ENCODE measurements at places on chromosomes 2 and 18.

GRCh38 chr2:184555352-184555751 is 43.0 kb upstream of the ZNF804A start:
- no peak for DNase-seq

DNA sequence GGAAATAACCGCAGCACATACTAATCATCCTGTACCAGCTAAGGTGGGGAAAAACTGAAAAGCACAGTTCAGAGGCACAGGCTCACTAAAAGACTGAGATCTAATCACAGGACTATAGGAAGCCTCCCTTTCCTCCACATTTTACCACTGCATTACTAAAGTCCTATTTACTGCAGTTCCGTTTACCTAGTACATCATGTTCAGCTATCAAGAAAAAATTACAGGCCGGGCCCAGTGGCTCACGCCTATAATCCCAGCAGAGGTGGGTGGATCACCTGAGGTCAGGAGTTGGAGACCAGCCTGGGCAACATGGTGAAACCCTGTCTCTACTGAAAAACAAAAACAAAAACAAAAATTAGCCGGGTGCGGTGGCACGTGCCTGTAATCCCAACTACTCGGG is 11.0 kb upstream of the NBEAL1 start:
- DNase-seq = no peak

- DNase-seq = no peak
Measured at GRCh38 chr2:119645173-119645855, 33.7 kb upstream of the TMEM177 start.

GRCh38 chr18:13235421-13235831 is 16.9 kb downstream of the LDLRAD4 start:
- peak; percentile 5 for DNase-seq

DNA sequence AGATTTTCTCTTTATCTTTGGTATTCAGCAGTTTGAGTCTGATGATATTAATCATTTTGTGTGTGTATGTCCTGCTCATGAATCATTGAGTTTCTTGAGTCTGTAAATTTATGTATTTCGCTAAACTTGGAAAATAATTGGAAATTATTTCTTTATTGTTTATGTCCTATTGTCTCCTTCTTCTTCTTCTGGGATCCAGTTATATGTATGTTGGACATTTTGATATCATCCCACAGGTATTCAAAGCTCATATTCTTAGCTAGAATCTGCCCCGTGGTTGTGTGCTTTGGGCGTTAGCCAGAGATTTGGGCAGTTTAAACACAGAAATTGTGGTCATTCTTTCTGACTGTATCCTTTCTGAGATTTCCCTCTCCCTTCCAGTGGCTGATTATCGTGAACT is 243.0 kb upstream of the SPRED2 start:
- DNase-seq = no peak

GRCh38 chr18:46335534-46336101 is 231.4 kb downstream of the HAUS1 start:
- DNase-seq = no peak

DNA sequence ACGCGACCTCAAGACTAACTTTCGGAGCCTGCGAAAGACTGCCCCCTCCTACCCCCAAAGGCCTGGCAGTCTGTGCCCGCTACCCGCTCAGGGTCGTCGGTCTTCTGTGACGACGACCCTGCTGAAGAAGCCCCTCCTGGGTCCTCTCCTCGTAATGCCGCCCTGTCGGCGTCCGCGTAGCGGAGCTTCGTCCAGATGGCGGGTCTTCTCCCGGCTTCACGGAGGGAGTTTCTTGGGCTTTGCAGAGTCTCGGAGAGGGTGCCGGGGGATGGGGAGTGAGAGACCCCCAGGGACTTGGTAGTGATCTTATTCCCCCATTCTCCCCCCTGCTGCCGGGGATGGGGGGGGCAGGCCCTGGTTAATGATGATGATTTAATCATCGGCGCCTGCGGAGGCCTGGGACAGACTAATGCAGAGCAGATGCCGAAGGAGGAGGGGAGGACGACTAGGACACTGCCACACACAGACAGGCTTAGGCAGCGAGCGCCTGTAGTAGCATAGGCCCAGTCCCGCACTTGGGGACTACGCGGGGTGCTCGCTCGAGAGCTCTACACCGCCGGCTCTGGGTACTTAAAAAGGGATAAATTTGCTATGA is 528 bp upstream of the PCGF1 start:
- DNase-seq = peak; percentile 24

- peak; percentile 51 for DNase-seq
Measured at GRCh38 chr2:227816507-227817294, 3.1 kb downstream of the CCL20 start.

- DNase-seq = no peak
Measured at GRCh38 chr2:72028351-72028995, 119.2 kb downstream of the CYP26B1 start.

DNA sequence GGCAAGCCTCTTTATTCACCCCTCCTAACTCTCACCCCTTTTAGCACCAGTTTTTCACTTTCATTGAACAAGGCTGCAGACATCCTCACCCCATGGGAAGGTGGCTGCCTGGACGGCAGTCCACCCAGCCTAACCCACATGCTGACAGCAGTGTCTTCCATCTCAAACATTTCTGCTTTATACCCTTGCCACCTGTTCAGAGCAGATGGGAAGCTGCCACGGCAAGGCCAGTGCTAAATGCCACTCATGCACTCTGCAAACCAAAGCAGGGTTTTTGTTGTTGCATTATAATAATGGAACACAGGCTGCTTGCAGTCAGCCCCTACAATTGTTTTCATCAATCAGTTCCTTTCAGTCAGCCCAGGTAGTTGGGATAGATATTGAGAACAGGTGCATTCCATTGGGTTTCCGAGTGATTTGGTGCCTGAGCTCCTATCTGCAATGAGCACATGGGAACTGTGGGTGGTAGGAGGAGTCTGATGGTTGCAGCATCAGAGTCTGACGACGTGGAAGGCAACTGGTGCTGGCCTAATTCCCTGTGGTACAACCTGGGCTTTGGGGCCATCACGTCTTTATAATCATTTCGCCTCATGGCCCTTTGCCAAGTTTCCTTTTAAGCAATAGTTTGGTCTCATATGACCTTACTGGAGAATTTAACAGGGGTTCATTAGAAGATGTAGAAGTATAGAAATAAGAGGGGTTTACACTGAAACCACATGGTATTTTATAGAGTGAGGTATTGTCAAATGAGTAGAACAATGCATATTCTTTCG is 252.5 kb upstream of the SP5 start:
- peak; percentile 14 for DNase-seq

DNA sequence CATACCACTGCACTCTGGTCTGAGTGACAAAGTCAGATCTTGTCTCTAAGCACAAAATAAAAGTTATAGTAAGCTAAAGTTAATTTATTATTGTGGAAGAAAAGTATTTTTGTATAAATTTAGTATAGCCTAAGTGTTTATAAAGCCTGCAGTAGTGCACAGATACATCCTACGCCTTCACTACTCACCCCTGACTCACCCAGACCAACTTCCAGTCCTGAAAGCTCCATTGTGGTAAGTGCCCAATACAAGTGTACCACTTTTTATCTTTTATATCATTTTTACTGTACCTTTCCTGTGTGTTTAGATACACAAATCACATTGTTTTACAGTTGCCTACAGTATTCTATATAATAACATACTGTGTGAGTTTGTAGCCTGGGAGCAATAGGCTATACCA is 57.5 kb downstream of the UBE2E3 start:
- DNase-seq = peak; percentile 30

DNA sequence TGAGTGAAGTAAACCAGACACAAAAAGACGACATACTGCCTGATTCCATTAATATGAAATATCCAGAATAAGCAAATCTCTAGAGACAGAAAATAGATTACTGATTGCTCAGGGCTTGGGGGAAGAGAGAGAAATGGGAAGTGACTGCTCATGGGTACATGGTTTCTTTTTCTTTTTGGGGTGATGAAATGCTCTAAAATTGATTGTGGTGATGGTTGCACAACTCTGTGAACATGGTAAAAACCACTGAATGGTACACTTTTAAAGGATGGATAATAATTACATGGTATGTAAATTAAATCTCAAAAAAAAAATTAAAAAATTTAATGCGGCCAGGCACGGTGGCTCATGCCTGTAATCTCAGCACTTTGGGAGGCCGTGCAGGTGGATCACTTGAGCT is 39.3 kb downstream of the RPL31 start:
- no peak for DNase-seq

DNA sequence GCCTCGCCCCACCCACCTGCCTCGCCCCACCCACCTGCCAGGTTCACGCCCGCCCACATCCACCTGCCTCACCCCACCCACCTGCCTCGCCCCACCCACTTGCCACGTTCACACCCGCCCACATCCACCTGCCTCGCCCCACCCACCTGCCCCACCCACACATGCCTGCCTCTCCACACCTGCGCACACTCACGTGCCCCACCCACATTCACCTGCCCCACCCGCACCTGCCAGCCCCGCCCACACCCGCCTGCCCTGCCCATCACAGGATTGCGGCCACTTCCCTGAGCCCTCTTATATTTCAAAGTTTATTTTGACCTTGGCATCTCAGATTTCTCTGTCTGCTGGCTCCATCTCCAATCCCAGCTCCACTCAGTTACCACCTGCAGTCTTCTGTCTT is 217.5 kb upstream of the SOX11 start:
- DNase-seq = no peak

GRCh38 chr18:7512348-7512747 is 54.8 kb upstream of the PTPRM start:
- no peak for DNase-seq

DNA sequence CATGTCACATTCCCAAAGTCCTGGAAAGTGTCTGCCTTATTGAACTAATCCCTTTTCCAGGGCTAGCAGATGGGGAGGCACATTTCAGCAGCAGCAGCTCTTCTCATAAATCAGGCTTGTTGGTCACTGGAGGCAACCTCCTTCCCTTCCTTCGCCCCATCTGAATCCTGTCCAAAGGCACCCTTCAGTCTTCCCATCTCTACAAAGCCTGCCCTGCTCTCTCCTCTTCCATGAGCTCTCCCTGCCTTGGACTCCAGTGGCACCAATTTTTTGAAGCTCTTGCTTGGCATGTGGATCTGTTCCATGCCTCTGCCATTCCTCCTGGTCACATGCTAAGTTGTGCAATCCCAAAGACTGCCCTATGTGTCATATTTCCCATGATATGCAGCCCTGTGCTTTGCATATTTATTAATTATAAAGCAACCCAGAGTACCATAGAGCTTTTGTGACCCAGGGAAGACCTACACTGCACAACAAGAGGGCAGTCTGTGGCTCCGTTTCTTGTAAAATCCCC is 70.3 kb downstream of the ANTXR1 start:
- DNase-seq = peak; percentile 76

DNA sequence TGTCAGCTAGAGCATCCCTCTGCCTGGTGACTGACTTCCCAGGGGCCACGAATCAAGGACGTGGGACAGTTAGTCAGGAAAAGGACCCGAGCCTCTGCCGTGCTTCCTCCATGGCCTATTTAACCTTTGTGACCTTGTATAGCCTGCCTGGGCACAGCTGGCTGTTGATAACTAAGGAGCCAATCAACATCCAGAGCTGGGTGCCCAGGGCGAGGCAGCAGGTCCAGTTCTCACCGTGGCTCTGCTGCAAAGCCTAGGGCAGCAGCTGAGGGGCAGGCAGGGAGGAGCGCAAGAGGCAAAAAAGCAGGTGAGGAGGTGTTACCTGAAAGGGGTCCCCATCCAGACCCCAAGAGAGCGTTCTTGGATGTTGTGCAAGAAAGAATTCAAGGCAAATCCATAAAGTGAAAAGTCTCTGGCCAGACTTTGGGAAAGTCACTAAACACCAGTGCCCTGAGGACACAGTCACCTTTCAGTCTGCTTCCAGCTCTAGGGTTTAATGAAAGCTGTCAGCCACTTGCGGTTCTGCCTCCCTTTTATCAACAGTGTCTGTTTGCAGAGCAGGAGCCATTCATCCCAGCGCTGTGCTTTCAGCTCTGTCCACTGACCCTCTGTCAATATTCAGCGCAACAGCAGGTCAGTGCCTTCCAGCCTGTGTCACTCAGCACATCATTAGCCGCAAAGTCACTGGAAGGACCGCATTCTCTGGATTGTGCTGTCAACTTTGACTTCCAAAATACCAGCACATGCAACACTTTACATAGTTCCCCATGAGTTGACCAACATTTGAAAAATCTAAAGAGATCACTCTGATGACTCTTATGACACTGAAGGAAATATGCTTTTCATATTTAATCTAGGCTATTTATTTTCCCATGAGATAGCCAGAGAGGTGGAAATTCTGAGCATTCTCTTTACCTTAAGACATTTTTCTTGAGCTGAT is 38.6 kb upstream of the ASAP2 start:
- no peak for DNase-seq

GRCh38 chr18:42069036-42069435 is 114.0 kb downstream of the PIK3C3 start:
- DNase-seq = no peak

GRCh38 chr18:944440-944839 is 39.8 kb downstream of the ADCYAP1 start:
- peak; percentile 73 for DNase-seq

GRCh38 chr2:126898636-126899035 is at the start of gene TEX51:
Gene TEX51 (plus strand): TSS chr2:126898890. CDS start chr2:126898919, 29 bp downstream.
- DNase-seq = no peak

DNA sequence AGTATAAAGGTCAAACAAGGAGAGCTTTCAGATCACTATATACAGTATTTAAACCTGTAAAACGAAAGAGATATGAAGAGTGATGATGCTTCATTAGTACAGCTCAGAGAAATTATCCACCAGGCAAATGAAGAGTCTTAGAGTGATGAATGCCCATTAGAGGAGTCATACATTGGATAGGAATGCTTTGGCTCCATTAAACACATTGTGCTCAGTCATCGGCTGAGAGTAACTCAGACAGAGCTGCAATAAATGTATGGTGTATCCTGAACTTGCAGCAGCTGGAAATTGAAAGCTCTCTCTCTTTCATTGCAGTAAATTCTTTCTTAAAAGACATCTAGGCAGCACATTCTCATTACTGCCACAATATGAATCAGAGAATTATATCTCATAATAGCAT is 340.8 kb upstream of the SPHKAP start:
- no peak for DNase-seq

DNA sequence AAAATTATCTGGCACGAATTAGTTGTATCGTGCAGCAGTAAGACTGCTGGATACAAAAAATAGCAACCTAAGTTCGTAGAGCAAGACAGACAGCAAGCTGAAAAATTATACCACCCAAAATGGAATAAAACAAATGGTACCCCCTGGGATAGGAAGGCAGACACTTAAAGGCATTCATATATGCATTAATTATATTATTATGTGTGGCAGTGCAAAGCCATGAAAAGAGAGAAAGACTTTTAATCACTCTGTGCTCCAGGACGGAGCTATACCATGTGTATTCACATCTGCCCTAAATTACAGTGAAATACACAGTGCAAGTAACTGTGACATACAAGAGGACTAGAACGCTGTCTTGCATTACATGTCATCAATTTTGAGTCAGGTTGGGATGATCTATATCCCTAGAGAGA is 235.9 kb downstream of the GULP1 start:
- DNase-seq = no peak

DNA sequence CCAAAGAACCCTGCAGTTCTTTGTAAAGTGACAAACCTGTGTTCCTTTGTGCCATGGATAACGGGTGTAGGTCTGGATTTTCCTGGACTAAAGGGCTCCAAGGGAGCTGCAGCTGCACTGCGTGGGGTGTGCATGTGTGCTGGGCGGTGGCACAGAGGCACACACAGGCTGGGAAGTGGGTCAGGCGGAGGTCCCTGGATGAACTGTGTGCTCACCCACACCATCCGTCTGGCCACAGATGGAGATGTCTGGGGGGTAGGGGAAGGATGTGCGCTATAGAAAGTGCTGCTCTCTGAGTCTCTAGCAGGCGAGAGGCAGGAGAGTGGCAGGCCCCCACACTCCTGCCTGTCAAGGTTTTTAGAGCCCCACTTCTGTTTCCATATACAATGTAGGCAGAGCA is 137.2 kb downstream of the LOXHD1 start:
- DNase-seq = no peak
